ENCODE measurements at places on chromosomes 6 and 20.

- no peak for DNase-seq
Measured at GRCh38 chr6:162702446-162702845, 25.1 kb downstream of the PRKN start.

DNA sequence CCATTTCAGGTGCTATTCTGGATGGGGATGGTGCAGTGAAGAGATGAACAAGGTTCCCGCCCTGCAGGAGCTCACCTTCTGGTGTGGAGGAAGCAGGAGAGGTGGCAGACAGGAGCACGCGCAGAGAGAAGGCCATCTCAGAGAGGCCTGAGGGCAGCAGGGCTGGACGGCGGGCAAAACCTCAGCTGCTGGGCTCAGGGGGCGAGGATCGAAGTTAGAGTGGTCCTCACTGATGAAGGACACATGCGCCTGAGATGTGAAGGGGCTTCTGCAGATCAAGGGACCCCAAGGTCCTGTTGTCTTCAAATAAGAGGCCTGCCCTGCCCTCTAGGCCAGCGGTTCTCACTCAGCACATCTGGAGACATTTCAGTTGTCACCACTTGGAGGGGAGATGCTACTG, 198.4 kb upstream of the PMEPA1 start:
- DNase-seq, result no peak

DNA sequence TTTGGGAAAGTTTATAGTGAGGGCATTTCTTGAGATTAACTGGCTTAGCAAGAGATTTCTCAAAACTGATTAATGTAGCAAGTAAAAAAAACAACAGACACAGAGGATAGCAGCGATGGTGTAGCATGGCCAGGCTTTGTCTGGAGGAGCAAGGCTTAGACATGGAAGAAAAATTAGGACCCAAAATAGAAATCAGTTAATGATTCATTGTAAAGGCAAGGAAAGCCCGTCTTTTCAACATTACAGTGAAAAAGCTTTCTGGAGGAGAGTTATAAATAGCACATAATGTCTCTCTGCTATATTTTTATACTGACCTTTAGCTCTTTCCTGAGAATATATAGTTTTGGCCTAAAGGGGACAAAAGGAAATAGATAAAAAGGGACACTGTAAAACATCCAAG, 45.1 kb downstream of the FNDC1 start:
- no peak for DNase-seq

DNA sequence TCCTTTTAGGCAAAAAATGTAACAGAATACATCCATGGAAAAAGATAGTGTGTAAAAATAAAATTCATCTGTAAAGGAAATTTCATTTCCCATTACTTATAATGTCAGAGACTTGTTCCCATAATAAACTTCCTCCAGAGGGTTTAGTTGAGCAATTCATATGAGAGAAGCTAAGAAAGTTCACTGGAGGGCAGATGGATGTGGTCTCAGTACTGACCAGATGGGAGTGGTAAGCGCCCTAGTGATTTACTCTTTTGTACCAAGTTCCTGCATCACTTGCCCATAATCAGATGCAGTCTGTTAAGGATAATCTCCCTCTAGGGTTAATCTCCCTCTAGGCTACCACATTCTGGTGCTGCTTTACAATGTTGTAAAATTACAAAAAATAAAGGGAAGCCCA, 61.7 kb downstream of the ESF1 start:
- DNase-seq, result no peak

DNA sequence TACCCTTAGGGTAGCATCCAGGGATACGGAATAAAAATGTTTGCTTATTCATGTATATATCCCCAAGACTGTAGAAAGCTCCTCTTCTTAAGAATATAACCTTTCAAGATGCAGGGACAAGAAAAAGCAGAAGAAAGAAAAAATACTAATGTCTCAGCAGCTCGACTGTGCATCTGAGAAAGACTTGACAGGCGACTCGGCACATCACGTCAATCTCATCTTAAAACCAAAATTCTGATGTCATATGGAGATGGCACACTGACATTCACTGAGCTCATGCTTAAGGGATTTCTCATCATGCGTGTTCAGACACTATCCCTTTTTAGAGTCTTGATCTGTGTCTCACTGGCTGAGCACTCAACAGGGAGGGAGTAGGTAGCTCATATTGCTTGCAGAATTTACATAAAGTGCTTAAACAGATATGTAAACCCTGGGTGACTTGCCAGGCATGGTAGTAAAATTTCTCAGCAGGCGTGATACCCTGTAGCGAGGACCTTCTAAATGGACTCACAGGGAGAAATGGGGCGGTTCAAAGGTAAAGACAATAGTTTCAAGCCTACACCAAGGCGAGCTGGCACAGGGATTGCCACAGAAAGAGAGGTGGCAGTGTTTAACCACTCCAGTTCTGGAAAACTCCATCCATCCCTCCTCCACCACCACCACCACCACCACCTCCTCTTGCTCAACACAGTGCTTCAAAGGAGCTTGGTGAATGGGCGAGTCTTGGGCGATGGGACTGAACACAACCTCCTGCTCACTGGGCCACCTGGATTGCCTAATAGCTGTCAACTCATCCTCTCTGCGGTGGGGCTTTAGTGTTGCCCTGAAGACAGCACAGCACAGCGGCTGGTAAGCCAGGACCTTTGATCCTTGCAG, 330.5 kb downstream of the TFAP2A start:
- DNase-seq, result no peak

- DNase-seq, result peak; percentile 48
Measured at GRCh38 chr20:50713657-50714101, 17.7 kb upstream of the PARD6B start.

DNA sequence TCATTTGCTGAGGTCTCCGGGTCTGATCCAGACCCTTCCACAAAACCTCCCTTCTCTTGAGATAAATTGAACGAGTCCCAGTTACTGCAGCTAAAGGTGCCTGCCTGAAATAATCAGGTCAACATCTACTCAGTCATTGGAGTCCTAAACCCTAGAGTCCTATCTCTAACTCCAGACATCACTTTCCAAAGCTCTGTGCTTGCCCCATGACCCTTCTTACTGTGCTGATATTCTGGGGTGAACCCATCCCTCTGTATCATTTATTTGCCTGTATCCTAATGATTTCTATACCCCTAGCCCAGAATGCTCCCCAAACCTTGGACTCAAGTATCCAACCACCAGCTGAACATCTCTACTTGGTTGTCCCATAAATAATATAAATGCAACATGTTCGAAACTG, 35.7 kb downstream of the CD83 start:
- no peak for DNase-seq

DNA sequence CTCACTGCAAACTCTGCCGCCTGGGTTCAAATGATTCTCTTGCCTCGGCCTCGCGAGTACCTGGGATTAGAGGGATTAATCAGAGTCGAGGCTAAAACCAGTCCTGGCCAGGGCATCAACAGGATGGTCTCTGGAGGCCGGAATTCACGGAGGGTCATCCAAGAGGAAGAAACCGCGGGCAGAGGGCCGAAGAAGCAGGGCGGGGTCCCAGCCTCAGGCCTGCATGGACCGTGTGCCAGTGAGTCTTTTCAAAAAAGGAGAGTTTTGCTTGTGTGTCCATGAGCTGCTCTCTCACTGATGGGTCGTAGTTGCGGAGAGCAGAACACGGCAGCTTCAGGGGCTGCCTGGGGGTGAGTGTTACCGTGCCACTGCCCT, 295.1 kb upstream of the ZNF337 start:
- no peak for DNase-seq

- no peak for DNase-seq
Measured at GRCh38 chr20:50054231-50054547, 58.8 kb downstream of the UBE2V1 start.

DNA sequence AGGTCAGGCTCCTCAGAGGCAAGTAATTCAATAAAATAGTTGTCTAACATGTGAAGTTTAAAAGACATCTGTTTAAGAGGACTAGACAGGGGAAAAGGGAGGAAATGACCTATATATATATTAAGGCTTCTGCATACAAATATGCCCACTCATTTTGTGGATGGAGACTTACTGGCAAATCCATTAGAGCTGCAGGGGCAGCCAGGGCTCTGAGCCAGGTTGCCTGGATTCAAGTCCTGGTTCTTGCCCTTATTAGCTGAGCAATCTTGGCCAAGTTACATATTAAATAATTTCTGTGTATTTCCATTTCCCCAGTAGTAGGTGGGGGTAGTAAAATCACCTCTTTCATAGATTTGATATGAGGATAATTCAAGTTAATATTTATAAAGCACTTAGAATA, 287.0 kb upstream of the RIMS1 start:
- no peak for DNase-seq

DNA sequence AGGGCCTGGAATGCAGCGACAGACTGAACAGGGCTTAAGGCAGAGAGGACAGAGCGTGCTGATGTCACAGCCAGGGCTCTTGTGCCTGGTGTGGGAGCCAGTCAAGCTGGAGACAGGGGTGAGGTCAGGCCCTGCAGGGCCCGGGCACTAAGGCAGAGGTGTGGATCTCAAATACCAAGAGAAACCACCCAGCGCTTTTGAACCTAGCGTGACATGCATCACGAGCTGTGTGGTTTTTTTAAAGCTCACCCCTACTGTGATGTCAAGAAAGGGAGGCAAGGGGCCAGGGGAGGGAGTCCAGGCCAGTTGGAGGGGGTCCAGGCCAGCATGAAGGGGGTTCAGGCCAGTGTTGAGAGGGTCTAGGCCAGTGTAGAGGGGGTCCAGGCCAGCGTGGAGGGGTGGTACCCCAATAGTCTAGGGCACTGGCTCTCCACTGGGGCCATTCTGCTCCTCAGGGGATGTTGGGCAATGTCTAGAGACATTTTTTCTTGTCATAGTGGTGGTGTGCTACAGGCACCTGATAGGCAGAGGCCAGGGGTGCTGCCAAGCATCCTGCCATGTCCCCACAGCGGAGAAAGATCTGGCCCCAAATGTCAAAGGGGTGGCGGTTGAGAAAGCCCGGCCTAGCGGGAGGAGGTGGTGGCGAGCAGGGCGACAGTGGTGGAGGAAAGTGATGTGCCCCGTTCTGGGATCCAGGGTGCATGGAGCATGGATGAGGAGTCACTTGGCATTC, 42.6 kb downstream of the RBM38 start:
- DNase-seq, result no peak

GRCh38 chr6:125008261-125008703, 46.0 kb downstream of the RNF217 start:
- DNase-seq, result no peak

- DNase-seq, result no peak
Measured at GRCh38 chr6:39754514-39755115, 29.4 kb upstream of the KIF6 start.

DNA sequence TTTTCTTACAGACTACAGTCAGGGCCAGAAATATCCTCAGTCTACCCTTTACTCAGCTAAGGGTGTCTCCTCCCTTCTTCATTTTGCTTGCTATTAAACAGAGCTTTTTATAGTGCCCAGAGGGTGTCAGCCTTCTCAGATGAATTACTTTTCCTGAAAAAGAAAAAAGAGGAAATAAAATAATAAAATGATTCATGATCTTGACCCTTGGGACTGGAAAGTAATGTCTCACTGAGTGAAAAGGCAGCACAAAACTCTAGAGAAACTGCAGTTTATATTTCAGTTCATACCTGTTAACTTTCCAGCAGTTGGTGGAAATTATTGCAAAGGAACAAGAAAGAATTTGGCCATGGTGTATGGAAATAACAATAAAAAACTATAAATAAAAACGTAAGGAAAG, 170.6 kb downstream of the IBTK start:
- DNase-seq, result no peak

DNA sequence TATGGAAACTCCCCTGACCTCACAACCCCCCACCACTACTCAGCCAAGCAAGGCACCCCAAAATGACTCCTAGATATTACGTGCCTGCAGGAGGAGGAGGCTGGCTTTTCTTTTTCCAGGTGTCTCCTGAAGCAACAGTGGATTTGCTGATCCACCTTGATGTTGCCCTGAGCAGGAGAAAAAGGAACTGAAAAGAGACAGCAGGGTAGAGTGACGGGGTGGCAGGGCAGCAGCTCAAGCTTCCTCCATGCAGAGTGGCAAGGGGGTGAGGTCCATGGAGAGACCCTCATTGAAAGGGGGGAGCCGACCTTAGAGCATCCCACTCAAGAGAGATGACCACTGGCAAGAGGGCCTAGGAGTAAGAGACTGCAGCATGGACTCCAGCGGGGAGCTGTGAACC, 112.0 kb upstream of the SIRPA start:
- no peak for DNase-seq

GRCh38 chr6:86215323-86215722, 572.6 kb upstream of the SYNCRIP start:
- DNase-seq, result no peak

- no peak for DNase-seq
Measured at GRCh38 chr20:21017528-21018085, 88.6 kb downstream of the LINC00237 start.

- no peak for DNase-seq
Measured at GRCh38 chr6:105388392-105388791, 14.5 kb downstream of the PREP start.

DNA sequence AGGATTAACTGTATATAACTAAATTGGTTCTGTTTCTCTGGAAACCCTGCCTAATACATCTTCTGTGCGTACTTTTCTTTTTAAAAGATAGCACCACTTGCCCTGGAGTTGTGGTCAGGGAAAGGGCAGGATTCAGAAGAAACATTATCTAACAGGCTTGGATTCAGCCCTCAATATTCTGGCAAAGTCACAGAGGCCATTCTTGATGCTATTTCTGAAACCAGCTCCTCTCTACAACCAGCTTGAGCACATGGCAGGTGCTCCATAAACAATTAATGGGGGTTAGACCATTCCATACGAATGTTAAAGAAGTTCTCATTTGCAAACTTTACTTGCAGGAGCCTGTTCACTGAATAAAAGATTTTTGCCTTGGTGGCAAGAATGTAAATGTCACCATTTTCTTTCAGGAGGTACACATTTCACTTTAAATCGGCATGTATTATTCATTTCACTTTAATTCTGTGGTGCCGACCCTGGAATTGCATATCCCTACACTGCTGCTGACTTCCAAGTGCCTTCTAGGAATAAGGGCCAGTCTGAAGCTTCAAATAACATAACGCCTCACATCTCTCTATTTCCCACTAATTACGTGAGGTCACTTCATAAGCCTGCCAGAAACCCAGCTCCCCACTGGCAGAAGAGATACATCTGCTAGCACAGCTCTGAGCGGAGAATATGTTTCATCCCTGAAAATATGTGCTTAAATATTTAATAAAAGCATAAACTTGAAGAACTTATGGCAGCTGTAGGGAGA, 248.7 kb downstream of the ADGRG6 start:
- DNase-seq, result no peak

DNA sequence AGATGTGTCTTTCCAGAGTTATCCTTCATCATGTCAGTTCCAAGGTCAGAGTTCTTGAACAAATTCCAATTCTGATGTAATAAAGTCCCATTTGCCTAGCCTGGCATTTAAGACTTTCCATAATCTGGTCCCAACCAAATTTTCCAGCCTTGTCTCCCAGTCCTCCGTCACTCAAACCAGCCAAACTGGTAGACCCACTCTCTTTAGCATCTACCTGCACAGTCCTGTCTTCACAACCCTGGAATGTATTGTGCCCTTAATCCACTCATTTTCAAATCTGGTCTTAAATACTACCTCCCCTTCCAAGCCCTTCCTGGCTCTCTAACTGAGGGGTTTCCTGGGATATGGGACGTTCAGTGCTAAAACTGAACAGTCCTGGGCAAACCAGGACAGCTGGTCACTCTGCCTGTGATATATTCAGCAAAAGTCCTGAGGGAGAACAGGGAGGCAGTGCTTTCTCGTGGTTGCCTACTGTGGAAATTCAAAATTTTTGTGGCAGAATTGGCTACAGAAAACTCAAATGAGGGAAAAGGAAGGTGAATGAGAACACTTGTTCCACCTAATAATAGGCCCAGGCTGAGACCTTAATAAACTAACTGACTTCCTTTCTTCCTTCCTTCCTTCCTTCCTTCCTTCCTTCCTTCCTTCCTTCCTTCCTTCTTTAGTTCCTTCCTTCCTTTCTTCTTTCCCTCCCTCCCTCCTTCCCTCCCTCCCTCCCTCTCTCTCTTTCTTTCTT, 10.8 kb upstream of the AKAP7 start:
- no peak for DNase-seq

Data from tibial nerve (tissue), 4 donors.